ENCODE measurements at places on chromosomes 3 and 15.

DNA sequence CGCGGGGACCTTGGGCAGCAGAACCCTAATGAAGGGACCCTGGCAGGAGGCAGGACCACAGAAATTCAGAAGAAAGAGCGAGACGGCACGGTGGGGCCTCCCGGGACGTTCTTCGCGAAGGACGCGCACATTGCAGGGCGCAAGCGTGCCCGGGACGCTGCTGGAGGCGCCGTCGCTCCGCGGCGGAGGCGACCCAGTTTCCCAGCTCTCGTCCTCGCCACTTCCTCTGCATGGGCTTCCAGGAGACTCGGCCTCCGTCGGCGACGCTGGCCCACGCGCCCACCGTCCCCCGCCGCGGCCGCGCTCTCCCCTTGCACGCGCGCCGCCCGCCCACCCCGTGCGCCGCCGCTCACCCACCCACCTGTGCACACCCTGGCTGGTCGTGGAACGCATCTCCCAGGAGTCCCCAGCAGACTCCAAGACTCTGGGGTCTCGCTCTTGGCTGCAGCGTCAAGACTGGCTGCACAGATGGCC, 31.8 kb upstream of the SMAD3 start:
- DNase-seq = no peak

DNA sequence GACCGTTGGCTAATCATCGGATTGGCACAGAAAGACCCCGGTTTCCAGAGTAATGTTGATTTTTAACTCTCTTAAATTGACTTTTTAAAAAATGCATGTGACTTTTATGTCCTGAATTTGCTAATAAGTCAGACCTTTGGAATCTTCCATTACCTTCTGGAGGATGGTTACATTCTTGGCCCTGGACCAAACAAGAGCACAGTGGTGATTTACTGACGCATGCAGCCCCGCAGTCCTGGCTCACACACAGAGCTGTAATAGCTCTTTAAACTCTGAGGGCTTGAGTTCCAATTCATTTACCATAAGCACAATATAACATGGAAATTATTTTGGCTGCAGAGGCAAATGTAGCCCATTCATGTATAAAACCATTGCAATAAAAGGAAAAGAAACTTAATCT, 25.1 kb downstream of the SOX14 start:
- no peak for DNase-seq

GRCh38 chr15:41809526-41810220, 18.2 kb upstream of the JMJD7 start:
- DNase-seq = no peak

GRCh38 chr3:46883054-46883829, 5.7 kb downstream of the PTH1R start:
- no peak for DNase-seq

GRCh38 chr3:143769616-143770015, 78.7 kb downstream of the SLC9A9 start:
- no peak for DNase-seq

- DNase-seq = no peak
Observed at GRCh38 chr3:23856286-23856685, 50.5 kb downstream of the UBE2E1 start.

DNA sequence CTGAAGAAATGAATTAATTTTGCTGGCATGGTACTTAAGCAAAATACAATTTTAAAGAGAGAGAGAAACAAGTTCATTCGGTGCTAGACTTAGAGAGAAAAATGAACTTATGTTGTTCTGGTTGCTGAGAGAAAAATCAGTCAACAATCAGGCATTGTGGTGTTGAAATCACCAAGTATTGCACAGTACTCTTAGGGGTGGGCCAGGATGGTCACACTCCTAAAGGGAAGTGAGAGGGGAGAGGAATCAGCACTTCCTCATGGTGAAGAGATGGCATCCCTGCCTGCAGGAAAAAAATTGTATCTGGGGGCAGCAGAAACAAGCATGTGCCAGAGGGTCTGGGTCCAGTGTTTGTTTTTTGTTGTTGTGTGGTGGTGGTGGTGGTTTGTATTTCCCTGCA, 7.0 kb upstream of the DMXL2 start:
- DNase-seq = no peak

- no peak for DNase-seq
Observed at GRCh38 chr3:153079386-153079785, 82.6 kb upstream of the RAP2B start.

DNA sequence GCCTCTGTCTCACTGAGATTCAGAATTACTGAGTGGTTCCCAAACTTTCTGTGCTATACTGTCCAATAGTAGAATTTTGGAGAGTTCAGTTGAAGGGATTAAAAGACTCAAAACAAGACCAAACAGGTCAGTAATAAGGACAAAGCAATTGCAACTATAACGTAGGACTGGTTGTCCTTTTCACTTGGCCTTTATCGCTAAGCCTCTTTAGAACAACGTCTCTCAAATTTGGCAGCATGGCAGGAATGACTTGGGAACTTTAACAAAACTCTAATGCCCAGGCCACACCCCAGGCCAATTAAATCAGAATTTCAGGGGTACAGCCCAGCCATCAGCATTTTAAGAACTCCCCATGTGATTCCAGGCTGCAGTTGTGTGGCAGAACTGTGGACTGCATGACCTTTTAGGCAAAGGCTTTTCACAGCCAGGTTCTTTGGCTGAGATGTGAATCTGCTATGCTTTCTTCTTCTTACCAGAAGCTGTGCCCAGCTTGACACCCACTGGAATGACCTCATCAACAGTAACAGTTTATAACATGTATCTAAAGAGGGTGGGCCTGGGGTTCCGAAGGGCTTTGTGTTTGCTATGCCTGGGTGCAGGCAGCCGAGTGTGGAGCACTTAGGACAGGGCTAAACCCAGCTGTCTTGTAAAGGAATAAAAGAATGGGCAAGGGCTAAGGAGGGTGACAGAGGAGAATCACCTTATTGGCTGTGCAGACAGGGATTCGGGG, 226.2 kb upstream of the PRICKLE2 start:
- no peak for DNase-seq

DNA sequence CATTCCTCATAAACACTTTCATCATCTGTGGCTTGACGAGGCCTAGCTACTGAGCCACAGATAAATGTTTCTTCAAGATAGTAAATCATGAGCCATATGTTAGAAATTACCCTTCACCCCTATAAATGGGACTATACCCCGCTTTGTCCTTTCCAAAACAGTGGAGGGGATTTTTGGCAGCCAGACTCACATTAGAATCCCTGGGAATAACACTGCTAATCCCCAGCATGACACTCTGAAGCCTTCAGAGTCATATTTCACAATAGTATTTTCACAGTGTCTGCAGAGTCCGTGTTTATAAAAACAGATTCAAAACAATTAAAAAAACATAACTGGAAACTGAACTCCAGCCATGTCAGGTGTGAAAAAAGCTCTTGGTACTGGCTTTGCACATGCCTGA, 271.6 kb downstream of the ERC2 start:
- DNase-seq = no peak

- no peak for DNase-seq
Observed at GRCh38 chr3:104519068-104519467, 847.6 kb upstream of the ALCAM start.

DNA sequence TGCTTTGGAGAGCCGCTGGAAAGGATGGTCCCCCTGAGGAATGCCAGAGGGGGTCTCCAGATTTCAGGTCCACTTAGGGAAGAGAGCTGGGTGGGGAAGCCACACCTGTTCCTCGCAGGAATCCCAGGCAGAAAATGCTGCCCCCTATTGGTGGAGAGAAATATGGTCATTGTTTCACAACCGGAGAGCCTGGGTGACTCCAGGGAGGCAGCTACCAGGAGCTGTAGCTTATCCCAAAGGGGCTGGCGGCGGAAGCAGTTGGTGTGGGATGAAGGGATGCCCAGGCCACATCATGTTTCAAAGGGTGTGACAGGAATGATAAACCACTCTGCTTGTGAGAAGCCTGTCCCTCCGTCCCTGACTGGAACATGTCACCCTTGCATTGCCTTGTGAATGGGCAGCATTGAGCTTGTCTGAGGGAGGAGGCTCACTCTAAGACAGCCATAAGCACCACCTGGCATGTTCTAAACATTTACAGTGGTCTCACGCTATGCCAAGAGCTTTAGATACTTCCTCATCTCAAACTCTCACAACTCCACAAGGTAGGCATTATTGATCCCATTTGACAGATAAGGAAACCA, 34.5 kb downstream of the POMGNT2 start:
- DNase-seq = no peak

GRCh38 chr15:78923015-78923414, 21.8 kb downstream of the CTSH start:
- DNase-seq = no peak

DNA sequence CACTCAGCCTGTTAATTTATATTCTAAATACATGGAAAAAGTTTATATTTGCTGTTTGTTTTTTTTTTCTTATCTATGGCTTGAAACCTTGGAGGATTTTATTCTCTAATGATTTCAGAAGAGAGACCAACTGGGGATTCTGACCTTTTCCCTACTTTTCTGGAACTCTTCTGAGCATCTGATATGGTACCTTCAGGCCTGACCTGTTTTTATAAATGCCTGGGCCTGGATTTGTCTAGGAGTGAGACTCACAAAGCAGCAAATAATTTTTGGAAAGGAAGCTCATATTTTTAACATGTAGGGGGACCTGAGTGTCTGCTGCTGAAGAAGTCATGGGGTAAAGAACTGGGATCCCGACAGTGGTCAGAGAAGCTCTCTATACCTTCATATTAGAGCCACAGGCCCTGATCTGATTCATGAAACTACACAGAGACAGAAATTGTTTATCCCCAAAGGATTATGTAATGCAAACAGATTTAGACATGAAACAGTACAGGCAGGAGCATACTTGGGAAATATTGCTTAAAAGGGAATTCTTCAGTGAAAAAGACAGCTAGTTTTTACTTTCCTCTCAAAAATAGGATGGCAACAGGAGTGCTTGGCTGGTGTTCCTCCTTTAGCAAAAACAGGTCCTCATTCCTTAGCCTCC, 15.9 kb downstream of the PPM1L start:
- DNase-seq = no peak

DNA sequence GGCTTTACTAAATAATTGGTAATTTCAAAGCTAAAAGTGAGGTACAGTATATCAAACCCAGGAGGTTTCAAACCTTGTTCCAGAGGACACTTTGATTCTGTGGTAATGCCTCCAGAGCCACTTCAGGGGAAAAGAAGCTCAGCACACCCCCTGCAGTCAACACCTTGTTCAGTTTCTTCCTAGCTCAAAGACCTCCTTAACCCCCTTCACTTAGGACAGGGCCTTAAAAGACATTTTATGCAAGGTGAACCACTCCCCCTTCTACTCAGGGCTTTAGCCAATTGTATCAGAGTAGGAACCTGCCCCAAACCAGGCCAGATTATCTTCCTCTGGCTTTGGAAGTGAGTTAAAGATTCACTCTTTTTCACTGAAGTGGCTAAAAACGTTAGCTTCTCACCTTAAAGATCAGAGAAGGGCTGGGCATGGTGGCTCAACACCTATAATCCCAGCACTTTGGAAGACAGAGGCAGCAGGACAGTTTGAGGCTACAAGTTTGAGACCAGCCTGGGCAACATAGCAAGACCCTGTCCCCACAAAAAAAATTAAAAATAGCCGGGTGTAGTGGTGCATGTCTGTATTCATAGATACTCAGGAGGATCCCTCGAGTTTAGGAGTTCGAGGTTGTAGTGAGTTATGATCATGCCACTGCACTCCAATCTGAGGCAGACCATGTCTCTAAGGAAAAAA, 3.4 kb downstream of the DENND6A start:
- DNase-seq = no peak

DNA sequence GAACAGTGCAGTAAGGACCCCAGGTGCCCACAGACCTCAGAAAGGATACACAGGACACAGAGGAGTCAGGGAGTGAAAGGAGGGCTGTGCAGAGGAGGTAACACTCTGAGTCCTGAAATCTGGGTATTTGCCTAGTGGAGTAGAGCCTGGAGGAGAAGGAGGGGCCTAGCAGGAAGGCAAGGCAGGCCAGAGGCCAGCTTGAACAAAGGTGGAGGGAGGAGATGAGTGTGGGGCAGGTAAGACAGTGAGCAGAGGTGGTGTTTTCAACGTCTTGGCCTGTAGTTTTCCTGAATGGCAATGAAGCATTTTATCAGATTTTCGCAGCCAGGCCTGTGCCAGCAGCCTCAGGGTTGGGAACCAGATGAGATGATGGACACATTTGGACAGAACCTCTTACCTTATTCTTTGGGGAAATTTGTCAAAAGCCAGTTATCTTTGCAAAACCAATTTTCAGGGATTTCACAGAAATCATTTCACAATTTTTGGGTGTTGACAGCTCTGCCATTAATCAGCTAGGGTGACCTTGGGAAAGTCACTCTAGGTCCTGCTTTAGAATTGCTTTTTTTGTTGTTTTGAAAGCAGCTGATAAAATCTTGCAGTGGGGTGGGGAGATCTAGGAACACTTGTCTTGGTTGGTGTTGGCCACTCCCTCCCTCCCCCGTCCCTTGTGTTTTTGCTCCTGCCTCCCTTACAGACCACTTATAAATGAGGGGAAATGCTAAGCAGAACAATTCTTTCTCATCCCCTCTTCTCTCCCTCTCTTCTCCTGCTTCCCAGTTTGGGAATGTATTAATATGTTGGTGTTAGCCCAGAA, 38.4 kb downstream of the SPSB4 start:
- DNase-seq = no peak

- no peak for DNase-seq
Observed at GRCh38 chr3:169666076-169666375, 2.5 kb upstream of the MECOM start.

GRCh38 chr3:149310796-149311534, 22.5 kb downstream of the TM4SF18 start:
- no peak for DNase-seq

- no peak for DNase-seq
Observed at GRCh38 chr15:38899300-38899699, 334.7 kb upstream of the RASGRP1 start.

DNA sequence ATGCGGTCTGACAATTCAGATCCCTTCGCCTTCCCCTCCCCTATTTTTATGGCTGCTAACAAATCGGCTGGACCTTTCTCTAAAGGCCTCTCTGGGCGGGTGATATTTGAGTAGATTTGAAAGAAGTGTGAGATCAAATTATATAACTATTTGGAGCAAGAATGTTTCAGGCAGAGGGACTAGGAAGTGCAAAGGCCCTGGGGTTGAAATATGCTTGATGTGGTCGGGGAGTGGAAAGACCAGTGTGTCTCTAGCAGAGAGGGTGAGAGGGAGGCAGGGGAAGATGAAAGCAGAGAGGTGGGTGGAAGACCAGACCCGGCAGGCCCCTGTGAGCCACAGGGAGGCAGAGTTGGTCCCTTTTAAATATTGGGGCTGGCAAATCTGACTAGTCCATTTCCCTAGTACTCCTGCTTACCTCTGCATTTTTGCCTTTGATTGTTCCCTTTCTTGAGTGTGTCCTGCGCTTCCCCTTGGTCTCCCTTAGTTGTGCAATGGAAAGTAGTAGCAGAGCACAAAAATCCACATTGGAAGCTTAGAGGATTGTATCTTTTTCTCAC, 32.3 kb downstream of the SLCO3A1 start:
- no peak for DNase-seq

DNA sequence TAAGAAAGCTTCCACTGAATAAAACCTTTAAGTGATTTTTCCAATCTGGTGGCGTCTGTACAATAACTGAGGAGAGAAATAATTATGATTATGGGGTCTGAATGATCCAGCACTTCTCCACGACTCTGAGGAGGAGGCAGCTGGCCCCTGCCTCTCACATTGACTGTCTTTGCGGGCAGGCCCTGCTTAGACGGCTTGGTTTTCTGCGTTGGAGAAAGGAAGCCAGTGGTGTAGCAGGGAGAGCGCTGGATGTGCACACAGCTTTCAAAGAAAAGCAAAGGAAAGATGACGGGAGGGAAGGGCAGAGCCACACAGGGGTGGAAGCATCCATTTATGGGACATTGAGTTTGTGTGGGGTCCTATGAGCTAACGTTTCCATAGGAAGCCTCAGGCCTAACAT, 62.5 kb downstream of the MGLL start:
- no peak for DNase-seq

GRCh38 chr15:34719695-34720094, 35.1 kb downstream of the GJD2 start:
- no peak for DNase-seq

- no peak for DNase-seq
Observed at GRCh38 chr3:38490281-38491030, 5.7 kb upstream of the EXOG start.

Measured in GOT3 (cell line).